ENCODE measurements at places on chromosomes 16 and 17.

DNA sequence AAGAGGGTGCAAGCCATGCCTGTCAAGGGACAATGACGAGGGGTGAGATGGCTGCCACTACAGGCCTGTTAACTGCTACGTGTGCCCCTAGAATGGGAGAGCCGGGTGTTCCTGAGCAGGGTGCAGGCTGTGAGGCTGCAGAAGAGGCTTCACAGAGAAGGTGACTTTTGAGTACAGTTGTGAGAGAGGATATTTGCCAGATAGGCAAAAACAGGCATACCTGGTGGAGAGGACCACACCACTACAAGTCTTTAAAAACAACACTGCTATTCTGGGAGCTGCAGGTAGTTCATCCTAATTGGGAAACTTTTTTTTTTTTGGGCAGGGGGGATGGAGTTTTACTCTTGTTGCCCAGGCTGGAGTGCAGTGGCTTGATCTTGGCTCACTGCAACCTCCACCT is 50.7 kb upstream of the ICAM2 start:
- DNase-seq: no peak

DNA sequence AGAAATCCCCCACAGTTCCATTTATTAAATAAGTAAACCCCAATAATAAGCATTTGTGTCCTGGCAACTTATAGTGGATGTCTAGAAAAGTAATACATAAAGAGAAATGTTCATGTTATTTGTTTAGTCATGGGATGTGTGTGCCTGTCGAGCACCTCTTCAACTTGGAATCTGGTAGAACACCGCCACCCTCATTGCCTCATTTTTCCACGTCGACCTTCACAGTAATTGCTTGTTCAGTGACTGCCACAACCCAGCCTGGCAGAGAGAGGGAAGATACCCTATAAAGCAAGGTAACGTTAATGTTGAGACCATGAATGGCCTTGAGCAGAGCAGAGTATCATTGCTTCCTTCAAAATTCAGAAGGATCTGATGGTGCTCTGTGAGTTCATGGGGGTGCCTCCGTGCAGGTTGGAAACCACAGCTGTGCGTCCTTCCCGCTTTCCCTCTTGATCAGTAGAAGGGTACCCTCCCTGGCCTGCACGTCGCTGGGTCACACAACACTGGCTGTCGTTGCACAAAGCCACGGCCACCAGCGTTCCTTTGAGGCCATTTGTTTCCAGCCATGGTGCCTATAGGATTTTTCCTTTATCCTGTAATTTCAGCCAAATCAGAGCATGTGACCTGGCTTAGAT is 3.7 kb upstream of the DNASE1 start:
- DNase-seq: no peak

DNA sequence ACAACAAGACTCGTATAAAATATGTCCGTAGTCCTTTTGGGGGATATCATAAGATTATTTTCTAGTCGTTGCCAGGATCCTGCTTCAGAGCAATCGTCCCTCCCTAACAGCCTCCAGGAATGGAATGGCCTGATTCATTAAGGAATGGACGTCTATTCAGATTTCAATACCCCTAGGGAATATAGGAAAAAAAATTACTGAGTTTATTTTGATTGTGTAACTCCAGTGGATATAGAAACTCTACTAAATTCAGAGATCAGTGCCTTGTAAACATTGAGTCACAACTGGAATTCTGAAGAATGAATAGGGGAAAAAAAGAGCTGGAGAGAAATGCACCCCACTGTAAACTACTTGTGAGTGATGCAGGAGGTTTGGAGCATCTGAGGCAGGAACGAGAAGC is 1171.5 kb upstream of the GOT2 start:
- DNase-seq: no peak

GRCh38 chr17:83199500-83200201 is 120.2 kb downstream of the METRNL start:
- no peak for DNase-seq

GRCh38 chr17:46818316-46818928 is at the start of gene WNT3:
WNT3 (minus strand) TSS chr17:46818692; CDS start chr17:46818597, 95 bp downstream.
- peak; percentile 18 for DNase-seq

DNA sequence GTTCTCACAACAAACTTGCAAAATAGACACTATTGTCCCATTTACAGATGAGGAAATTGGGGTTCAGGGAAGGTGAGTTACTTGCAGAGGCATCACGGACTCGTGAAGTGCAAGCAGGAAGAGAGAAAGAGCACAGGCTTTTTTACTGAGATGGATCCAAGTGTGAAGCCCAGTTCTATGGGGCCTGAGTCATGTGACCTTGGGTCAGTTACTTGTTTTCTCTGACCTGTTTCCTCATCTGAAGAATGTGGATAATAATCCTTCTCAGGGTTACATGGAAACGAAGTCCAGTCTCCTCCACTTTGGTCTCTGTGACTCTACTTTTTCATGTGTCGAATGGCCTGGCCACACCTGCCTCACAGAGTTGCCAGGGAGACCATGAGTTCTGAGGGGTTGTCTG is 134.4 kb downstream of the SPACA3 start:
- DNase-seq: no peak

GRCh38 chr16:82242201-82242600 is 72.2 kb upstream of the MPHOSPH6 start:
- DNase-seq: no peak

DNA sequence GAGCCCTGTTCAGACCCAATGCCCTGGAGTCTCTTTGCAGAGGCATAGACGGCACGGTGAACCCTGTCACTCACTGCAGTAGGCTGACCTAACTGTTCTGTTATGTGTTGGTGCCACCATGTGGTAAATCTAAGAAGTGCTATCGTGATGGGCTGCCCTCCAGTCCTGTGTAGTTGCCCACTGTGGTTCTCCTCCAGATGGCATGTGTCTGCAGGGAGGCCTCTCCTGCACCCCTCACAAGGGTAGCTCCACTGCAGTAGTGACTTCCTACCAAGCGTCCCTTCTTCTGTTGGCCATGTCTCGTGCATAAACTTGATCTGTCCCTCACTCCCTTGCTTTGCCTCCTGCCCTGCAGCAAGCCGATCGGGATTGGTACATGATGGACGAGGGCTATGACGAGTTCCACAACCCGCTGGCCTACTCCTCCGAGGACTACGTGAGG is 5.8 kb downstream of the DHX38 start:
- peak; percentile 5 for DNase-seq

DNA sequence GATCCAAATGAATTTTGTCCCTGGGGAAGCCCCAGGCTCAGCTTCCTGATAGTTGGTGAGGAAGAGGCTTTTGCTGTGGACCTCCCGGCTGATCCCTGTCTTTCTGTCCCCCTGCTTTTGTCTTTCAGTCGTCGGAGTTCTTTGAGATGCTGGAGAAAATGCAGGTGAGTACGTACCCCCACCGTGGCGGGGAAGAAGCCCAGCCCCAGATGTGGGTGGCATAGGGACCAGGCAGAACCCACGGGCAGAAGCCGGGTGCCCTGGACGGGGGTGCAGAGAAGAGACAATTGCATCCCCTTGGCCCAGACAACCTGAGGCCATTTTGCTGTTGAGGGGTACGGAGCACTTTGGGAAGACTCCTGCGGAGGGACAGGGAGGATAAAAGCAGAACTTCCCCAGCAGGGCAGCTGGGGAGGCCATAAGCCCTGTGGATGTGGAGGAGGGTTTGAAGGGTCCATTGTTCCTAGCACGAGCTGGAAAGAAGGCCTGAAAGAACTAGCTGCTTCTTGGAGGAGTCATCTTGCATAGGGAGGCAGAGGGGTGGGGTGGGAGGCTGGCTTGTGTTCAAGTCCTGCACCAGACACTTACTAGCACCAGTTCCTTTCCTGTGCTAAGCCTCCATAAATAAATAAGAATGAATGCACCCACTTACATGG is 105.6 kb downstream of the OR1D5 start:
- no peak for DNase-seq

DNA sequence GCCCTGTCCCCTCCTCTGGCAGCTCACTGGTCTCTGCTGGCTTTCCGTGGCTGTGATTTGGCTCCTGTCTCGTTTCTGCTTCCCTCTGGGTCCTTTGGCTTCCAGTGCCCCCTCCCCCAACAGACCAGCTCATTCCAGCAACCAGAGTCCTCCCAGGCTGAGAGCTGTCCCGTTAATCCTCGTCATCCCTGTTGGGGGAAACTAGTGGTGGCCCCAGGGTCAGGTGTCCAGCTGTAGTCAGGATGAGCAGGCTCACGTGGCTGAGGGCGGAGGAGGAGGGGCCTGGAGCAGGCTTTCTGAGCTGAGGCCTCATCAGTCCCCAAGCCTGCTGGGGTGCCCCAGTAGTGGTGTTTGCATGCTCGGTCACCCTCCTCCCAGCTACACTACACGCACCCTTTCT is 10.7 kb upstream of the CBX4 start:
- DNase-seq: no peak

DNA sequence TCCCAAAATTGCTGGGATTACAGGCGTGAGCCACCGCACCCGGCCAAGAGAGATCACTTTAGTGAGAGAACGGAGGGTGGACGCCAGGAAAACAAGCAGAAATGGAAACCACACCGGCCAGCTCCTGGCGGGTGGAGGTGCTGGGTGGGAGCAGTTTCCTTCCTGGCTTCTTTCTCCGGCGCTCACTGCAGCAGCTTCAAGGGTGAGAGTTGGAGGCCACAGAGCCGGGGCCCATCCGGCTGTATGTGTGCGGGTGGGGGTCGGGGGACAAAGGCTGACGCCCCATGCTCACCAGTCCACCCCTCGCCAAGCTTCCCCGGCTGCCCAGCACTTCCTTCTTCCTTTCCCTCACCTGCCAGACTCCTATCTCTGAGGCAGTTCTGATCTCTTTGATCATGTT is 13.5 kb upstream of the BHLHA9 start:
- DNase-seq: no peak

DNA sequence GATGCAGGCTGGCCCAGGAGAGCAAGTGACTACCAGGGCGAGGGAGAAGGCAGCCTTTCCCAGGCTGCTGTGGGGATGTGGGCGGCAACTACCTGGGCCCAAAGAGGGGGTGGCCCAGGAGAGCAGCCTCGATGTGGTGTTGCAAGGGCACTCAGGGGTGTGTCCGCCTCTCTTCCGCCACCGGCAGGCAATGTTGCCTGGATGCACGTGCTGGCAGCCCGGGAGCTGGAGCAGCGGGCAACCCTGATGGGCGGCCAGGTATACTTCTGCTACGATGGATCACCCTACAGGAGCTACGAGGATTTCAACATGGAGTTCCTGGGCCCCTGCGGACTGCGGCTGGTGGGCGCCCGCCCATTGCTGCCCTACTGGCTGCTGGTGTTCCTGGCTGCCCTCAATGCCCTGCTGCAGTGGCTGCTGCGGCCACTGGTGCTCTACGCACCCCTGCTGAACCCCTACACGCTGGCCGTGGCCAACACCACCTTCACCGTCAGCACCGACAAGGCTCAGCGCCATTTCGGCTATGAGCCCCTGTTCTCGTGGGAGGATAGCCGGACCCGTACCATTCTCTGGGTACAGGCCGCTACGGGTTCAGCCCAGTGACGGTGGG is 2.7 kb downstream of the HSD3B7 start:
- DNase-seq: no peak

- DNase-seq: no peak
Measured at GRCh38 chr17:76007131-76007849, 6.6 kb downstream of the CDK3 start.

DNA sequence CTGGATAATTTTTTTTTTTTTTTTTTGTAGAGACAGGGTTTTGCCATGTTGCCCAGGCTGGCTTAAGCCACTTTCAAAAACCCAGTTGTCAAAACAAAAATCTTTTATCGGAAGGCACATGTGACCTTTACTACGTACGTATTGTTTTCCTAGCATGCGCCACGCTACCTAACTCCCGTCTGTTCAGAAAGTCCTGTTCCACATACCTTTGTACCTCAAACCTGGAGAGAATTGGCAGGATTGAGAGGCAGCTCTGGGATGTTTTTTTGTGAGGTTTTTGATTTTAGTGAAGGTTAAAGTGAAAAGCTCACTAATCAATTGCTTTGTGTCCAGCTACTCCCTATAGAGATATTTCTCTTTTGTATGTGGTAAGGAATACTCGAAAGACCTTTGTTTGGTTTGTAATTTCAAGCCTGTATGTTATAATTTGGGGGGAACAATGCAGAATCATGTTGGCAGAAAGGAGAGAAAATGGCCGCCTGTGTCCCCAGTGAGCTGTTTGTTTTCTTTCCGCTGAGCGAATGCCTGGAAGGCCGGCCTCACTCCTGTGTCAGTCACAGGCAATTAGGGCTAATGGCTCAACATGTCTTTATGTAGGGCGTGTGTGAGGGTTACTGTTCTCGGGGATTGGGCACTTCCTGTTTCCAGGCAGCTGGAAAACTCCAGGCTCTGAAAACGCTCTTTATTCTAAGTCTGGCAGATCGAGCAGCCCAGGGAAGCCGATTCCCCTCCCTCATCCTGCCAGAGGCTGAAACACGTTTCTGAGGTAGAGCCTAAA is 60.8 kb upstream of the CLEC18A start:
- no peak for DNase-seq

DNA sequence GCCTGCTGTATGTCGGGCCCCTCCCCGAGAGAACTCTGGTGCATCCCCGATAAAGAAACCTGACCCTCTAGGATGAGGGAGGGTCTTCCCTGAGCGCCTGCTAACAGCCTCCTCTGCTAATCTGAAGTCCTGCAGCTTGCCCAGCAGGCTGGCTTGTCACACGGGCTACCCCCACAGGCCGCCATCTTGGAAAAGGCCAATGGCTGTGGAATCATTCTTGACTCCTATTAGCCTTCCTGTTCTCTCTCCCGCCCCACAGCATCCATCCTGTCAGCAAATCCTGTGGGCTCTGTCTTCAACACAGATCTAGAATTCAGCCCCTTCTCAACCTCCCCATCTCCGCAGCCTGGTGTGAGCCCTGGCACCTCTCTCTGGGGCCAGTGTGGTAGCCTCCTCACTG is 12.0 kb downstream of the IL4R start:
- no peak for DNase-seq

DNA sequence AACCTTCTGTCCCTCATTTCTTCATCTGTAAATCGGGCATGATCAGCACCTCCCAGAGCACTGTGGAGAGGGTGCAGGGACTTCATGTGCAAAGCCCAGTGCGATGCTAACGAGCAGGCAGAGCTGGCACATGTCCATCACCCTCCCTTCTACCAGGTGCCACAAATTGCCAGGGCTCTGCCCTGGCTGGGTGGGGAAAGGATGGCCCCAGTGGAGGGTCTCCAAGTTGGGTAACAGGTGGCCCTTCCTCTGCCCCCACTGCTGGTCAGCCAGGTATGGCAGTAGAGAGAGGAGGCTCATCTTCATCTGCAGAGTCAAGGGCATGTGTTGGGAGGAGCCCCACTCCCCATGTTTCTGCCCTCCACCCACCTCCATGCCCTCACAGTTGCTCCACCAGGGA is 61.5 kb upstream of the CDH5 start:
- DNase-seq: no peak

DNA sequence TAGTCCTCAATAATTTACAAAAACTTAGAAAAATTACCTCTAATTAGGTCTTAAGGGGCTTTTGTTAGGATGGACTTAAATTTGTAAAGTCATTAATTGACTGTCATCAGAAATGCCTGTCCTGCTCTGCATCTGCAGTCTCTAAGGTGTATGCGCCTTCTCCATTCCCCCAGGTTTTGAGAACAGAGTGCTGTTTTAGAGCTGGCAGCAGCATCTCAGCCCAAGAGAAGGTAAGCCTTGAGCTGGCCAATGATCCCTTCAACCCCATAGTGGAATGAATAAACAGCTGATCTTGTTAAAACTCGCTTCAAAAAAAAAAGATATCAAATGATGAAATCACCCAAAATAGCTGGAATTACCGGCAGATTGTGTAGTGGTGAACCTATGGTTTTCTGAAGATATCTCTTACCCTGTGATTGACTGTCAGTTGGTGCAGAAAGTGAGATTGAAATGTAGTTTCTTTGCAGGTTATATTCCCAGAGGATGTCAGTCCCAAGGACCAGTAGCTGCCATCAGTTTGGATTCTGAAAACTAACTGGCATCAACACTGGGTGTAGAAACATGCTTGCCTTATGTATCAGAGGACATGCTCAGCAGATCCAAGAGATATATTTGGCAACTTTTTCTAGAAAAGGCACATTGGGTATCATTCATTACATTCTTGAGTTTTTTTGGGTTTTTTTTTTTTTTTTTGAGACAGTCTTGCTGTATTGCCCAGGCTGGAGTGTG is 25.7 kb downstream of the TRPV2 start:
- no peak for DNase-seq

Data from stimulated activated CD4-positive, alpha-beta T cell treated with anti-CD3 and anti-CD28 coated beads, TNF-alpha, amount 100 ng/mL, for 24 hours (primary cell).